ENCODE measurements at places on chromosomes 5 and 9. TPM values are rescaled to one million over a fixed set of nuclear protein-coding genes. Genes with fewer than 3 reads are reported as not detected.

GRCh38 chr9:29325894-29326293 lies 1752.6 kb upstream of the C9orf72 start:
- no peak for DNase-seq

NFIL3 gene
- 23.9 TPM for total RNA-seq

PTPN3 gene
- 4.7 TPM for total RNA-seq

ASPN gene
- 129 TPM for total RNA-seq

FAM169A gene
- total RNA-seq, result 2.7 TPM
